ENCODE measurements at places on chromosomes 5 and 9.

DNA sequence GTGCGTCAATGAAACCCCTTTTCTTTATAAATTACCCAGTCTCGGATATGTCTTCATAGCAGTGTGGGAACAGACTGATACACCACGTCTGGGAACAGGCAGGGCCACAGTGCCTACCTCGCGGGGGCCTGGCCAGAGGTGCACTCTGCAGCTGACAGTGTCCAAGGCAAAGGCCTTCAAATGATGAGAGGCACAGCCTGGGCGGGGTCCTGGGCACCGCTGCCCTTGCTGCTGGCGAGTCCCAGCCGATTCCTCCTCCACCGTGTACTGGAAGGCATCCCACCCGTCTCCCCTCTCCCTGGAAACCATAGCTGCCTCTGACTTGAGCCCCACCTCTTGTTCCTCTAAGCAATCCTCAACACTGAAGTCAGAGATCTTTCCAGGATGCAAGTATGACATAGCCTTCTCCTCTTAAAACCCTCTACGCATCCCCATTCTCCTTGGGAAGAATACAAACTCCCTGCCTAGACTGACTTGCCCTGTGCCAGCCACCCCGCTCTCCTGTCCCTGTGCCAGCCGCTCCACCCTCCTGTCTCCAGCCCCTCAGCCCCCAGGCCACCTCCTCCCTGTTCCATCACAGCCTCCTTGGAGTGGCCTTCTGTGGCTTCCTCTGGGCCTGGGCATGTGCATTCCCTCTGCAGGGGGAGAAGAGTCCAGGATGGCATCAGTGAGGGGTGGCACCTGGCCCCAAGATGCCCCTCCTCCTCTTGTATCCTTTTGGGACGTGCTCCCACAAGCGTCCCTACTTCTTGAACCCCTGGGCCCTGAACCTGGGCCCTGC lies 8.1 kb upstream of the COL5A1 start:
- DNase-seq = no peak

DNA sequence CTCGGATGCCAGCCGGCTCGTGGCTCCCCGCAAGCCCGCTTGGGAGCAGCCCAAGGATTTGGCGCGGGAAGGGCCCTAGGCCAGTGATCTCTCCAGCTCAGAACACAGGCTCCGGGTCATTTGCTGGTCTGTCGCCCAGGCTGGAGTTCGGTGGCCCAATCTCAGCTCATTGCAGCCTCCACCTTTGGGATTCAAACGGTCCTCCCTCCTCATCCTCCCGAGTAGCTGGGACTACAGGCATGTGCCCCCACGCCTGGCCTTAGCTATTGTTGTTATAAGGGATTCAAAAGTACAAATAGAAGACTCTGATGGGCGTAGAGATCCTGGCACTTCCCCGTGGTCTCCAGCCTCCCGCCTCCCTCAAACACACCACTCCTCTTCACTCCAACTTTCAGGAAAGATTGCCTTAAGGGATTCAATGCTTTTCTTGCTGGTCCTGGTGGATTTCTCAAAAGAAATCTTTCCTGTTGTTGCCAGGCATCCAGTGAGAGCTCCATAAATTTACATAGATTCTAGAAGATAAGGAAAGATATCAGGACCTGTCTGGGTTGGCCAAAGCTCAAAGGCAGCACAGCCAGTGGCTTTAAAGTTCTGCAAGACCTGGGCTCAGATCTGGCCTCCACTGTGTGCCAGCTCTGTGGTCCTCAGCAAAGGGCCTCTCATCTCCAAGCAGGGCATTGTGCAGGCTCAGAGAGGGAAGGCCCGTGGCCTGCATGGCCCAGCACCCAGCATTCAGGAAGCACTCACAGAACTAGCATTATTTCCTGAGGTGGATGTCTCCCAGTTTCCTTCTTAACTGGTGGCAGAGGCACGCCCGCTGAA lies 1.0 kb downstream of the AIF1L start:
- no peak for DNase-seq

GRCh38 chr5:37005946-37006540 lies 129.5 kb downstream of the NIPBL start:
- no peak for DNase-seq

DNA sequence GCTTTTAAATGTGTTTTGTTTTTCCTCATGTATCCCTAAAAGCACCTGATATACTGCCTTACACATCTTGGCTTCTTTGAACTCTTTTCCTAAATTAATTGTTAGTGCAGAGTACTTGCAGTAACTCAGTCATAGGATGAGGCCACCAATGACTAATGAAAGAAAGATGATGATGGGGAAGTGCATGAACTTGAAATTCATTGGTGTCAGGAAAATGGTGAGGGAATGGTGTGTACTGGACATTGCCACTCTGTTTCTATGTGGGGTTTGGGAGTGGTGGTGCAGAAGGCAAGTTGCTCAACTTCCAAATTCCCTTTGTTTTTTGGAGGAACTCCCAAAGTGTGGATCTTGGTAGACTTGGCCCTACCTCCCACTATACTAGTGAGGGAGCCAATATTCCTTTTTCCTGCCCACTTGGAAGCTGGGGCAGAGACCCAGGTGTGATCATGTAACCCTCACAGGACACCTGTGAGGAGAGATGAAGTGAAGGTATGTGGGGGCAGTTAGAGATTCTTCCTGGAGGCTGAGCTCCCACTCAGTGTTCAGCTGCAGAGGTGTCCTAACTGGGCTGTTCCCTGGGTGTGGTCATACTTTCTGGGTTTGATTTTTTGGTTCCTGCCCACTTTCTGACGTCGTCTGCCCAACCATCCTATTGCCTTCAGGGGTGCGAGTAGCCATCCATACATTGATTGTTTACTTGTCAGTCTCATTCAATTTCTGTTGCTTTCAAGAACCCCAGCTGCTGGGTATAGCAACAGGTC lies 298.5 kb downstream of the MAST4 start:
- DNase-seq = no peak

- DNase-seq = no peak
These were observed 35.7 kb downstream of the RAD50 start for GRCh38 chr5:132592521-132592920.

DNA sequence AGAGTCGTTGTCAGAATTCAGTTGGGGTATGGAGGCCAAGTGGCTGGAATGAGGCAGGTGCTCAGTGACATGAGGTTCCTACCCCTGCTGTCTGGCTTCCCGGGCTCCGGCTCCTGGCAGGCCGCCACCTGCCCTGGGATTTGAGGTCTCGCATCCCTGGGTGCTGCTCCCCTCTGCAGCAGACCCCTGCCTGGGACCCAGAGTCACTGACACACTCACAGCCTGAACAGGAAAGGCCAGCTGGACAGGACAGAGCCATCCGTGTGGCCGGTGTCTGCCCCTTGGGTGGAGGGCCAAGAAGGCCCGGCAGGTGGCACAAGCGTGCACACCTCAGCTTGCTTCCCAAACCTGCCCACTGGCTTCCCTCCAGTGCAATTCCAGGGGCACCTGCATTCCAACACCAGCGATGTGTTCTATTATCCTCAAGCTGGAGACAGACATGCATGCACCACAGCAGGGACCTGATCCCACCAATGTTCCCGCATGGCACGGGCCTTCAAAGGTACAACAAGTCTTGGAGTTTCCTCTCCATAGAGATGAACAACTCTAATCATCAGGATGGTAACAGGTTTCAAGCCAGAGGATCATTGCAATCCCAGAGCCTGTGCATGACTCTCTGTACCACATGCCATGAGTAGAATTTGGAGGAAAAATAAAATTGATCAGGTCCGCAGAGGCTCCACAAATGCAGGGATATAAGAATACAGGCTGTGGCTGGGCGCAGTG lies 45.6 kb upstream of the RNF130 start:
- no peak for DNase-seq

DNA sequence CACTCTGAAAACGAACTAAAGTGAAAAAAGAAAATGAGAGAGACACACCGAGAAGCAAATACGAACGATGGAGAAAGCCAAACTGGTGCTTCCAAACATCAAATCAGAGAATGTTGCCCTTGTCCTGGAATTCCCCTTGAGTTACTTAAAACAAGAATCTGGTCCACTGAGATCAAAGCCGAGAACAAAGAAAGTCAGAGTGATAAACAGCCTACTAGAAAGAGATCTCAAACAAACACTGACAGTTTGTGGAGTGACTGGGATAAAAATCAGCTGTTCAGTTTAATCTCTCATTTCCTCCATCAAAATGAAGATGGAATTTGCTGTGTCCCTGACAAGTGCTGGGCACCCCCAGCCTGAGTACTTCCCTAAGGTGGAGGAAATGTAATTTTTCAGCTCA lies 582.6 kb downstream of the NR2F1-AS1 start:
- DNase-seq = no peak

- no peak for DNase-seq
These were observed 123.8 kb downstream of the ASTN2 start for GRCh38 chr9:117290856-117291622.

DNA sequence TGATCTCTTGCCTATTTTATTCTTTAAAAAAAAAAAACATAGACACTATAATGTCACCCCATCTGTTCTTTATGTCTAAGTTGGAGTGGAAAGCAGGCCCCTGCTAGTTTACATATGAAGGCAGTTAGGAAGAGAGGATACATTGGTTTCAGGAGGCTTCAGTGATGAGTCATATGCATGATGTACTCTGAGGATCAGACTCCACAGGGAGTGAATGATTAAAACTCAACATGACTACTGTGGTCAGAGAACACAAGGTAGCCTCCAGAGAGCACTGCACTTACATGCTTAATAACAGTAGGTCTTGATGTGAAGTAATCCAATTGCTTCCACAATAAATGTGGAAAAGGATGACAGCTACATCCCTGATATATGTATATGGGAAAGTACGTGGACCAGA lies 22.7 kb upstream of the FSTL4 start:
- DNase-seq = no peak

DNA sequence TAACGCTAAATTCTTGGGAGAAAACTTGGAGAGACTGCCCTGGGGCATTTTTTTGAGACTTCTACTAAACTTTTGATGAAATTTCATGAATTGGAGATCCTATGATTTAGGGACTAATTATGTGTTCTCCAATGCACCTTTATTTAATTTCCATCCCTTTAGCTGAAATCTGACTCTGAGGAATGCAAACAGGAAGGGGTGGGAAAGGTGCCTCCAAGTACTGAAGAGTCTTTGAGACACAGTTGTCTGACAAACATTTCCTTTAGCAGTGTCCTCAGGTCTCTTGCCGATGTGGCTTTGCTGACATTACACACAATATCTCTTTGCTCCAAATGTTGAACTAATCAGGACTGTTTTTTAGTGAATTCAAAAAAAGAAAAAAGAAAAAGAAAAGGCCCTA lies 76.9 kb downstream of the LIX1 start:
- DNase-seq = no peak

- DNase-seq = no peak
These were observed 5.3 kb downstream of the ATOSB start for GRCh38 chr9:35110327-35110761.

- DNase-seq = no peak
These were observed 9.8 kb upstream of the FTMT start for GRCh38 chr5:121841892-121842291.

Measured in stimulated activated CD8-positive, alpha-beta memory T cell treated with anti-CD3 and anti-CD28 coated beads, Interleukin-15, amount 100 ng/mL, for 4 hours (primary cell).